ENCODE measurements at places on chromosomes 3 and 15.

DNA sequence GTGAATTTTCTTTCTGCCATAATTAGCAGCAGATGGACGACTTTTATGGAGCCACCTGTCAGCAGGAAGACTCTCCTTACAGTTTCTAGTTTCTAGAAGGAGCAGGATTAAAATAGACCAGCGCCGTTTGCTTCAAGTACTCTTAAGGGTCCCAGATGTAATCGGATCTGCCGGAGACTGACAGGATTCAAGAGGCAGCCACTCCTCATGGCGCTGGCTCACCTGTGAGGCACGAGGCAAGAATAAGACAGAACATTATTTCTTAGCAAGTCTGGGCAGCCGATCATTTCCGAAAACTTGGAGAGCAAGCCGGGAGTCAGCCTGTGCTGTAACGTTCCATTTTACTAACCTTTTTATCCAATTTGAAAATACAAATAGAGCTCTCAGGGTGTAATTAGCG lies 410.4 kb upstream of the RORA start:
- DNase-seq = no peak

DNA sequence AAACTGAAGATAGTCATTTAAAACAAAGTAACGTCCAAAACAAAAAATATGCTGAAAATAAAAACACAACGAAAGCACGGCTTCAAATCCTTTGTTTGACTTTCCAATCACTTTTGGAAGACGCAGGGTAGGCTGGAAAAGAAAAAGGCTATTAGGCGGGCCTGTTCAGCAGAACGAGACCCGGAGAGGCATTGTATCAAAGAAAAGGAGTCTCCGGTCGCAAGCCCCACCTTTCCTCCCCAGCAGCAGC lies 691 bp downstream of the SENP7 start:
- no peak for DNase-seq

DNA sequence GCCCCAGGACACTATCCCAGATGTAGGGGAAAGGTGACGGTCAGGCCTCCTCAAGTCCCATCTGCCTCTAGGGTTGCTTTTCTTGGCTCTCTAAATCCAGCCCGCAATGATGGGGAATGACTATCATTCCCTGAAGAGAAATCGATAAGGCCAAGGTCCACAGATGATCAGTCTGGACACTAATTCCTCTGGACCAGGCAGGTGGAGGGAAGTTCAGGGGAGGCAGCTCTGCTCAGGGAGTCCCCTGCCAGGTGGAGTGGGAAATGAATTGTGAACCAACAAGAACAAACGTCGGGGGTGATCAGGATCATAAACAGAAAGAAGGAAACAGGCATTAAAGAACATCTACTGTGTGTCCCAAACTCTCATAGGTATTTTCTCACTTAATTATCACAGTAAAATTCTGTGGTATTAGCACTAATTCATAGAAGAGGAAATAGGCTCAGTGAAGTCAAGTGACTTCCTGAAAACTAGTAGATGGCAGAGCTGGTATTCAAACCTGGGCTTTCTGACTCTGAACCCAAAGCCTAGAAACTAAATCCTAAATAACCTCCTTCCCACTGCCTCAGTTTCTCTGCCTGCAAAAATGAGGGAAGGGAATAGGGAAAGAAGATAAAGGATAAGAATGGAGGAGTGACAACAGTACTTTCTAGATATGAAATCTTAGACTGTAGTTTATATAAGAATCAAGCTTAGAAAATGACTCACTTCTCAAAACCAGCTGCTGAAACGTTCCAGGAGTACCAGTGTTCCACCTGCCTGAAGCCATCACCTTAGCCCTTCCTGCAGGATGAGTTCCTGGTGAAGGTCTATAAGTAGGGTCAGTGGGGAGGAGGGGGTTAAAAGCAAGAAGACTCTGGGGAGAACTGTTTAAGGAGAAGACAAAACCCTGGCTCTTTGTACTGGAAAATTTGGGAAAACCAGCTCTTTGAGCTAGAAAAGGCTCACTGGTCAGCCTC lies 7.5 kb downstream of the BMF start:
- DNase-seq = no peak

- no peak for DNase-seq
These were observed 137.6 kb downstream of the SI start for GRCh38 chr3:164940745-164941144.

DNA sequence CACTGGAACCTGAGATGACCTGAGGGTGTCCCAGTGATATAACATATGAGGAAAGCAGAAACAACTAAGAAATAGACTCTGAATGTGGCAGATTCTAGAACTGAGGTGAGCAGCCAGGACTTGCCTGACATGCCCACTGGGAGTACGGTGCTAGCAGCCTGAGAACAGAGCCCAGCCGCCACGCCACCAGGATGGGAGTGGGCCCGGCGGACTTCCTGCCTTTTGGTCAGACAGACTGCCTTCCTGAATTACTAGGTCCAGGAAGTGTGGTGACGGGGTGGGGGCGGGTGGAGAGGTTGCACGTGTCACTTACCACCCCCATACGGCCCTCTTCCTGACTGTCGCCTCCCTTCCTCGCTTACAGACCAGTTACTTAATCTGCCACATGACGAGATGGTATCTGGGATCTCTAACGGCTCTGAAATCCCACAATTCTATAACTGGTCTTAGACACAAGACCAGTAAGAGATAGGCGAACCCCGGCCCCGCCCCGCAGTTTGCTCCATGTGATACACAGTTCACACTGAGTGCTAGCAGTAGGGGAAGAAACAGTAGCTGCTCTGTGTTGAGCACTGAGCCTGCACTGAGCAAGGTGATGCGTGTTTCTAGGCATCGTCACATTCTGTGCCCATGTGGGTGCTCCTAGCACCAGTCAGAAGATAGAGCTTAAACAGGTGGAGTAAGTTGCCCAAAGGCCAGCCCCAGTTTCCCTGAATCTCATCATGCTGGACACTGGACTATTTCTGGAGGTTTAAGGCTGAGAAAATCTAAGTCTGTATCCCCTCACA lies 95.7 kb downstream of the CPN2 start:
- no peak for DNase-seq

DNA sequence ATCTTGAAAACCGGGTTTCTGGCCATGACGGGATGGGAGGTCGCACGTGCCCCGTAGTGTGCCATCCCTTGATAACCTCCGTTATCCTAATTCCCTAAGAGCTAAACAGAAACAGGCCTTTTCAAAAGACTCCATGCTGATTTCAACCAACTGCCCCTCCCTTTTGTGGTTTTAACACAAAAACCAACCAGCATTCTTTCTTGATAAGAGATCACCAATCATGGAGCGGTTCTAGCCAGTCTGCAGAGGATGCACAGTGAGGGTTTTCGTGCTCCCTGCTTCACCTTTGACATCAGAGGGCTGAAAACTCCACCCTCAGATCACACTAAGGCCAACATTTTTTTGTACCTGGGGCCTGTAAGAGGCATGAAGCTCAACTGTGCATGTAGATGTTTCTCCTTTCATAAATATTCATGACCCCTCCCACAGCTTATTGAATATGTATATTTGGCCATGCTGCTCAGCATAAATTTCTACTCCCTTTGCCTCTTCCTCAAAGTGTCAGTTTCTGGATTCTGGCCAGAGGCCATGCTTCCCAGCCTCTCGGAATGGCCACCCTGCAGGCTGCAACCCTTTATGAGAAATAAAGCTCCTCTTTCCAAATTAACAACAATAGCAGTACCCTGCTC lies 41.3 kb downstream of the FAM3D start:
- no peak for DNase-seq

GRCh38 chr3:169940470-169941181 lies 26.0 kb upstream of the SEC62 start:
- DNase-seq = no peak

DNA sequence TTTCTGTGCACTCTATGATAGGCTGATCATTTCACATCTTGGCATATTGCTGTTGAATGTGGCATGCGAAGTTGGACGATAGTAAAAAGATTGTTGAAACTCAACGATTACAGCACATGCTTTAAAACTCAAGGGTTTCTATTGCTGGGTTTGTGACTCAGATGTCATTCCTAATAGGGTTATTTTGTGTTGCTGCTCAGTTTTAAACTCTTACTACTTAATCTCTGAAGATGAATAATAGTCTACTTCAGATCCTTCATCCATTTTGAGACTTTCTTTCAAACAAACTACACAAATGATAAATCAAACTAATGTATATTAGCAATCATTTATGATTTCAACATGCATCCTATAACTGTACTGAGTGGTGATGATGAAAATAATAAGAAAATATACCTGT lies 71.3 kb upstream of the MBNL1 start:
- DNase-seq = no peak

DNA sequence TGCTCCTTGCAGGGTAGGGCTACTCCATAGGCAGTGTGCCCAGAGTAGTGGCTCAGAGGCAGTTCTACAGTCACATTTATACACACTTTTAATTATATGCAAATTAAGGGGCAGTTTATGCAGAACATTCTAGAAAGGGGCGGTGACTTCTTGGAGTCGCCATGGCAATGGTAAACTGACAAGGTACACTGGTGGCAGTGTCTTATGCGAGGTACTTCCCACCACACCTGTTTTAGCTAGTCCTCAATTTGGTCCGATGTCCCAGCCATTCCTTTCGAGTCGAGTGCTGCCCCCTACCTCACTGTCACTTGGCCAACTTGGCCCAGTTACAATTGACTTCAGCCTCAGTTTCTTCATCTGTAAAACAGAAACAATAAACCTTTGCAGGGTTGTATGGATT lies 3.8 kb upstream of the IRAK2 start:
- no peak for DNase-seq

- DNase-seq = no peak
These were observed 42.1 kb downstream of the SAXO2 start for GRCh38 chr15:82304778-82305090.

DNA sequence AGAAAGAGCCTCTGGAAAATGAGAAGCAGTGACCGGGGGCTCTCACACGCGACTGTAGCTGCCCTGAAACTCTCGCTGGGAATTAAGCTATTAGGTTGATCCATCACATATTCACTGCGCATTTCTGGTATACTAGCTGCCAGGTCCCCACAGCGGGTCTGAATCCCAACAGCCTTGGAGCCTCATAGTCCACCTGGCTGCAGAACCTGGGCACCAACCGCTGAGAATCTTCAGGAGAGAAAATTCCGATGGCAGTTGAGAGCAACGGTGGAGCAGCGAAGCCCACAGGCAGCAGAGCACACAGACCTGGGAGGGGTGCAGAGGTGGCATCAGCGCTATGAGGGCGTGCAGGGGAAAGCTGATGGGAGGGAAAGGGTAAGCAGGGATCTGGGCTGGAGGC lies 75.1 kb downstream of the FAM174B start:
- DNase-seq = no peak

GRCh38 chr15:58407778-58408177 lies 24.0 kb upstream of the LIPC start:
- DNase-seq = no peak

DNA sequence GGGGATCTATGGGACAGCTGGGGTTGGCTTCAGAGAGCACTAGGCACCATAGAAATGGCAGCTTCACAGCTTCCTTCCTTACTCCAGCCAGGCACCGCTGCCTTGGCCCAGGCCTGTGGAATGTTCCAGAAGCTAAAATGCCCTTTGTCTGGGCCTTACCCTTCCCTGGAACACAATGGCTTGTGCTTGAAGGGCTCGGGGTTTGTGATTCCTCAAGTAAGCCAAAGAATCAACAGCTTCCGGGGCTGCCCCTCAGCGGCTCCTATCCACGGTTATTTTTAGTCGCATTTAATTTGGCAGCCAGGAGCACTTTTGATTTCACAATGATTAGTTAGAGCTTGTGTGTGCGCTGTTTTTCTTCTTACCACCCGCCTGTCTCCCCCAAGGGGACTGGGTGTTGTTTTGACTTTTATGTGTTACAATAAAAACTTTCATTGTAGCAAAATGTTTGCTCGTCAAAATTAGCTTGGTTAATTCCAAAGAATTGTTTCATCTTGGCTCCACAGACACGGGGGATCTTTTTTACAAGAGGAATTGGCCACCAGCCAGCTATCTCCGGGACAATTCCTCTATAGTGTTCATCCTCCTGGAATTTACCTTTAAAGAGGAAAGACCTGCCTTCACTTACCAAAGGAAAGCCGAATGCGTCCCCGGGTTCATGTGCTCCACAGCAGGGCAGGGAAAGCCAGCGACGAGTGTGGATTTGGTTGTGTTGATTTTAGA lies 73.8 kb downstream of the TLE3 start:
- DNase-seq = no peak

DNA sequence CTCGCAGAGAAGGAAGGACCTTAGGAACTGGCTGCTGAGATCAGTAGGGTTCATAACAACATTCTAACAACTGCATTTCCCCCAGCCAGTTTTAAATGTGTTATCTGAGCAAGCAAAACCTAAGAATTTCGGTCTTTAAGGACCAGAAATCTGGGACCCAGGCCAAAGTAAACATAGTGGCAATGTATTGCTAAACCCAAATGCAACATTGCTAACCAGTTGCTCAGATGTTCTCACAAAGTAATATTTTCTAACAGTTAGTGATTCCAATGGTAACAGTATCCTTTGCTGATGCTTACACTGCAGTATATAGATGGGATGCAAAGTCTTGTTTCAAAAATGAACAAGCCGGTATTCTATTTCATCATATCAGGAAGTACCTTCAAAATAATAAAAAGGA lies 254.3 kb downstream of the RYR3 start:
- no peak for DNase-seq
